Stimulated activated CD8-positive, alpha-beta memory T cell treated with anti-CD3 and anti-CD28 coated beads, Interleukin-4, amount 100 ng/mL, for 1 hour (primary cell): ENCODE measurements at places on chromosomes 12 and 14.
A peak's percentile ranks its signal among the peaks of the same experiment; 100 is the strongest.

DNA sequence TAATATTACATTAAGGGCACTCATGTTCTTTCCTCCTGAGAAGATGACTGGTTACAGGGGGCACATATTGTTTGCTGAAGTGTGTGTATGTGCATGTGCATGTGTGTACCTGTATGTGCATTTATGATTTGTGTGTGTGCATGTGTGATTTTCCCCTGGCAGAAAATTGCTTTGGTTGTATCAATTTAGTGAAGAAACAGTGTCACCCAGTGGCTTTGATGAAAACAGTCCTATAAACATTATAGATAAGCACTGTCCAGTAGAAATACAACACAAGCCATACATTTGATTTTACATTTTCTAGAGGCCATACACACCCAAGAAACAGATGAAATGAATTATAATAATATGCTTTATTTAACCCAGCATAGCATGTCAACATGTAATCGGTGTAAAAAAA is 8.6 kb downstream of the PDE3A start:
- DNase-seq: no peak

DNA sequence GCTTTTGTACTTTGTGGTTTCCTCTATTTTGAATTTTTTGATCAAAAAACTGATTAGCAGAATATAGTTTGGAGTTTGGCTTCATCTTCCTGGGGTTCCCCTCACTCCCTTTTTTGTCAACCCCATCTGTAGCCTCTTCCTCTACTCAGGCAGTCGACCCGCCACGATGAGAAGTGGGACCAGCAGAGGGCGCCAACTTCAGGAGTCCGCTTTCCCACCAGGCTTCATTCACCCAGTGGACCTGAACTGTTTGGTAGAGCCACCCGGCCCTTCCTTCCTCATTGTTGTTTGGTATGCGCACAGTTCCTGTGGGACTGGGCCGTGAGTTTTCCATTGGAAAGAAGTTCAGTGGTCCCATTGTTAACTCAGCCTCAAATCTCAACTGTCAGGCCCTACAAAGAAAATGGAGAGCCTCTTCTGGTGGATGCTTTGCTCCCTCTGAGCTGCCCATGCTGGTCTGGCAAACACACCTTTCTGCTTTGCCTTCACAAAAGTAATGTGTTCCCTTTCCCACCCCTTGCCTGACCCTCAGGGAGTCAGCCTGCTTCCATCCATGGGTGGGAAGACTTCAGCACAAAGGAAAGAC is 21.7 kb downstream of the TMBIM6 start:
- DNase-seq: peak; percentile 61

DNA sequence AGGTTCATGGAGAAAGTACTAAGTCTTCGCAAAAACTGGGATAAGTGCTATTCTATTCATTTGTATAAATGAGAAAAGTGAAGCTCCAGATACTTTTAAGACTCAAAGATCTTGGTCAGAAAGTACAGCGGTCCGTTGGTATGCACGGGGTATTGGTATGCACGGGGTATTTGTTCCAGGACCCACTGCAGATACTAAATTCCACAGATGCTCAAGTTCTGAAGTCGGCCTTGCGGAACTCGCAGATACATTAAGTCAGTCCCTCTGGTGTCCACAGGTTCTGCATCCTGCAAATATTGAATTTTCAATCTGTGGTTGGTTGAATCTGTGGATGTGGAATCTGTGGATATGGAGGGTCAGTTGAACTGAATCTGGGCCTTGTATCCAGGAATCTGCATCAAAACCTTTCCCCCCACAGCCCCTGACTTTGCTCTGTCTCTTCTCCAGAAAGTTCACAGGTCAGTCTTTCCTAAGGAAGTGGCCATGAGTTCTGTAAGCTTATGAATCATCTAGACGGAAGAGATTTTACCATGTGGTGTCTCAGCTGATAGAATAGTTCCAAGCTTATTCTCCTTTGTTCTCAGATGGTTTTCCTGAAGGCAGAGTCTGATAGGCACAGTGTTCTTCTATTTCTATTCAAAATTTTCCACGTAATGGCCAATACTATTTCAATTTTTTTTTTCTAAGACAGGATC is 274.7 kb downstream of the NEDD1 start:
- no peak for DNase-seq

DNA sequence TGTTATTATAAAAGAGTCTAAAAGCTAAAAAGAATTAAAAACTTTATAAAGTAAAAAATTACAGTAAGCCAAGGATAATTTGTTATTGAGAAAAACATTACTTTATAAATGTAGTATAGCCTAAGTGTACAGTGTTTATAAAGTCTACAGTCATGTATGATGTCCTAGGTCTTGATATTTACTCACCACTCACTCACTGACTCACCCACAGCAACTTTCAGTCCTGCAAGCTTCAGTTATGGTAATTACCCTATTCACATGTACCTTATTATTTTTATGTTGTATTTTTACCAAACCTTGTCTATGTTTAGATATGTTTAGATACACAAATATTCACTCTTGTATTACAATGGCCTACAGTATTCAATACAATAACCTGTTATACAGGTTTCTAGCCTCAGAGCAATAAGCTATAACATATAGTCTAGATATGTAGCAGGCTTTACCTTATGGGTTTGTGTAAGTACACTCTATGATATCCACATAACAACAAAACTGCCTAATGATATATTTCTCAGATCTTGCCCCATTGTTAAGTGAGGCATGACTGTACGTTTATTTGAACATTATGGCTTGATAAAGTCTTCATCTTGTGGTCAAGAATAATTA is 113.7 kb upstream of the KITLG start:
- DNase-seq: no peak

DNA sequence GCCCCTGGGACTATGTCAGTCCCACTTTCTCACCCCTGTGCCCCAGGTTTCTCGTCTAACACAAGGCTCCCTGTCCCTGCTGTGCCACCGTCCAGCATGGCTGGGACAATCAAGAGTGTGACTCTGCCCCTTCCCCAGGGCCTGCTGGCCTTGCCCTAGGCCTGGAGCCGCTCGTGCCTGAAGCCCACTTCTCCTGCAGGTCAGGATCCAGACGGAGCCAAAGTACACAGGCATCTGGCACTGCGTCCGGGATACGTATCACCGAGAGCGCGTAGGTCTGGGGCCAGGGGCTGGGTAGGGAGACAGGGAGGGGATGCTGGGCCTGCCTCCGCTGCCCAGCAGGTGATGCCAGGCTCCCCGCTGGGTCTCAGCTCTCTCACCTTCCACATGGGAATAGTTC is 2.8 kb downstream of the SLC25A47 start:
- no peak for DNase-seq

- no peak for DNase-seq
Observed at GRCh38 chr12:71315328-71315985, 124.1 kb upstream of the LGR5 start.

- no peak for DNase-seq
Observed at GRCh38 chr12:98332642-98333041, 182.7 kb upstream of the TMPO start.
